CD4-positive, alpha-beta memory T cell (primary cell): ENCODE measurements at places on chromosomes 11 and 22. TPM values are rescaled to one million over a fixed set of nuclear protein-coding genes. Genes with fewer than 3 reads are reported as not detected.

- no peak overlapping the region for H3K27ac ChIP-seq
- no peak for DNase-seq
- no peak overlapping the region for H3K4me3 ChIP-seq
- no peaks in the 10 kb centered on the region for H3K4me1 ChIP-seq
- no peaks in the 10 kb centered on the region for H3K27me3 ChIP-seq
Measured at GRCh38 chr11:102279641-102280170, 37.6 kb upstream of the BIRC3 start.

DNA sequence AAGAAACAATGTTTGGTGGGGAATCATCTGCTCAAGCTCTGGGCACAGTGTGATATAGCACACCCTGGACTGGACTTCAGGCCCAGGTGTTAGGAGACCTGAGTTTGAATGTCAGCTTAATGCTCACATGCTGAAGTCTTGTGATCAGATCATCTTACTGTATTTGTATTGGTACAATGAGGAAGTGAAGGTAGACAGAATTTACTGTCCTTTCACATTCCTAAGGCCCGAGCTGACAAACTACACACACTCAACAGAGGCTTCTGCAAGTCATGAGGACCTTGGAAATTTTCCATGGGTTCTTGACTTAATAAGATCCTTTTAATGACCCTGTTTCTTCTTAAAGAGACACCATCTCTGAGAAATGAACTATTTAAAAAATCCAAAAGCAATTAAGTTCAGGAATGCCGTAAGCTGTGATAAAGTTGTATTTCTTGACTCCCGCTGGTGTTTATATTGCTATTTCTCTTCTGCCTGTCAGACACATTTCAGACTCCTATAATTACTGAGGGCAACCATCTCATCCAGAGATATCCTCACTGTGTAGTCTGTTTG, 802.0 kb downstream of the DLG2 start:
- no peaks in the 10 kb centered on the region for H3K27me3 ChIP-seq
- H3K4me3 ChIP-seq = no peak overlapping the region
- DNase-seq = no peak
- no peaks in the 10 kb centered on the region for H3K4me1 ChIP-seq
- no peaks in the 10 kb centered on the region for H3K36me3 ChIP-seq
- no peak overlapping the region for H3K27ac ChIP-seq

DNA sequence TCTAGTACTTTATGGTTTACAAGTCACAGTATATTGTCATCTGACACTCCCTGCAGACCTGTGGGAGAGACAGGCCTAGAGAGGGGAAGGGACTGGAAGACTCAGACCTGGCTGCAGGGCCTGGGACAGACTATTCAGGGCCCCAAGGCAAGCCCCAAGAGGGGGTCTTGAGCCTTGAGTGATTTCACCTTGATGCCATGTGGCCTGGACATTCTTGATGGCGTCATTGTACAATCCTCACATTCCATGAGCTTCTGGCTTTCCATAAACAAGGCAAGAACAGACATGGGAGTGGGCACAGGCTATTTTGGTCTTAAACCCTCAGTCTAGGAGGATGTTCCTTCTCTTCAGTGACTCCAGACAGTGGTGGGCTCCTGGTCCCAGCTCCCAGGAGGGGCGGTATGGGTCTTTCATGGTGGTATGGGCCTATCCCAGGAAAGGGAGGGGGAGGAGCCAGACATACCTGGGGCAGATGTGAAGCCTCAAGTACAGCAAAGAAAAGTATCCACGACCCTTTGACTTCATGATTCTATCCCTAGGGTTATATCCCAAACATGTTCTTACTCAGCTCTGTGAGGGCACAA, 1.8 kb upstream of the TBC1D10A start:
- no peak for DNase-seq
- peaks cover 35% of the 10 kb centered on the region for H3K4me1 ChIP-seq
- no peak overlapping the region for H3K4me3 ChIP-seq
- peaks cover 21% of the 10 kb centered on the region for H3K36me3 ChIP-seq
- H3K27ac ChIP-seq = no peak overlapping the region
- no peaks in the 10 kb centered on the region for H3K27me3 ChIP-seq

- H3K27me3 ChIP-seq = no peaks in the 10 kb centered on the region
- H3K27ac ChIP-seq = no peak overlapping the region
- no peaks in the 10 kb centered on the region for H3K36me3 ChIP-seq
Measured at GRCh38 chr22:49305214-49305965, 522.3 kb downstream of the BRD1 start.

The FBLN1 gene
- not detected for total RNA-seq

The HOATZ gene
- not detected for total RNA-seq

The SLC1A2 gene
- total RNA-seq = 0.09 TPM

The KDELR3 gene
- total RNA-seq = not detected

GRCh38 chr11:45685964-45686537, 20.6 kb upstream of the CHST1 start:
- peaks cover 6% of the 10 kb centered on the region for H3K27me3 ChIP-seq
- DNase-seq = no peak
- no peaks in the 10 kb centered on the region for H3K4me1 ChIP-seq
- no peak overlapping the region for H3K4me3 ChIP-seq

DNA sequence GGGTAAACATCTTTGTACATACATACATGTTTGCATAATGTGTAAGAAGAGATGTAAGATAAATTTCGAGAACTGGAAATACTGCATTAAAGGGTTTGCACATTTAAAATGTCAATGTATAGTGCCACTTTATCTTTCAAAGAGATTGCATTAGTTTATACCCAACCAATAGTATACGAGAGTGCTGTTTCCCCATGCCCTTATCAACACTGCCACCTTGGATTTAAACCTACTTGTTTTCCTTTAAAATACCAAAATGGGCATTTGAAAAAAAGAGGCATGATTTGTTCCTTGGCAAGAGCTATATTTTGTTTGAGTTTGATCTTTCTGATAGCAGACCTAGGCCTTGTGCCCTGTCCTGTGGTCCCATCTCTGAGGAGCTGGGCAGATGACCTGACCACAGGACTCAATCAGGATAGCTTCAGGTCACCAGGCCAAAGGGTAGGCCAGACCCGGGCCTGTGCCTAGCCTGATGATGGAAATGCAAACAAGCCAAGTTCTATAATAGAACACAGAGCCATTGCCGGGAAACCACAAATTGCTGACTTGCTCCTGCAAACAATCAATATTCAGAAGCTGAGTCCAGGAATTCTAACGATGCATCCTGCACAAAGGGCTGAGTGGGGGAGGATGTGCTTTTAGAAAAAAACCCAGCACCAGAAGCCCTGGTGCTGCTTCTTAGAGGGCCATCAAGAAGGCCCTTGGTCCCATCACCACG, 16.9 kb upstream of the ALG8 start:
- H3K36me3 ChIP-seq = no peaks in the 10 kb centered on the region
- no peaks in the 10 kb centered on the region for H3K27me3 ChIP-seq
- H3K4me3 ChIP-seq = no peak overlapping the region
- DNase-seq = no peak
- H3K27ac ChIP-seq = no peak overlapping the region

The CELSR1 gene
- 1.1 TPM for total RNA-seq

- no peak overlapping the region for H3K4me3 ChIP-seq
- H3K36me3 ChIP-seq = no peaks in the 10 kb centered on the region
- DNase-seq = no peak
- H3K27ac ChIP-seq = no peak overlapping the region
Measured at GRCh38 chr11:111823131-111823530, 48.2 kb downstream of the ALG9 start.

- no peak for DNase-seq
- H3K4me1 ChIP-seq = no peaks in the 10 kb centered on the region
- no peak overlapping the region for H3K4me3 ChIP-seq
- no peak overlapping the region for H3K27ac ChIP-seq
- H3K27me3 ChIP-seq = no peaks in the 10 kb centered on the region
- H3K36me3 ChIP-seq = no peaks in the 10 kb centered on the region
Measured at GRCh38 chr11:125251956-125252355, 87.4 kb downstream of the PKNOX2 start.

- no peak for DNase-seq
- no peaks in the 10 kb centered on the region for H3K27me3 ChIP-seq
- H3K4me3 ChIP-seq = no peak overlapping the region
- no peaks in the 10 kb centered on the region for H3K36me3 ChIP-seq
Measured at GRCh38 chr11:37323843-37324242, 725.8 kb upstream of the RAG2 start.

The CDKN1C gene
- total RNA-seq = 6.1 TPM

The ANO3 gene
- total RNA-seq = not detected

GRCh38 chr11:47620836-47621378, 21.5 kb downstream of the MTCH2 start:
- DNase-seq = no peak
- H3K4me3 ChIP-seq = no peak overlapping the region
- H3K36me3 ChIP-seq = peaks cover 39% of the 10 kb centered on the region
- no peaks in the 10 kb centered on the region for H3K27me3 ChIP-seq

GRCh38 chr22:33401291-33401690, 343.1 kb upstream of the SYN3 start:
- H3K27ac ChIP-seq = no peak overlapping the region
- no peaks in the 10 kb centered on the region for H3K4me1 ChIP-seq
- H3K36me3 ChIP-seq = no peaks in the 10 kb centered on the region
- DNase-seq = no peak
- H3K27me3 ChIP-seq = no peaks in the 10 kb centered on the region
- no peak overlapping the region for H3K4me3 ChIP-seq

- H3K27ac ChIP-seq = no peak overlapping the region
- no peaks in the 10 kb centered on the region for H3K27me3 ChIP-seq
- no peaks in the 10 kb centered on the region for H3K4me1 ChIP-seq
- H3K36me3 ChIP-seq = no peaks in the 10 kb centered on the region
Measured at GRCh38 chr11:106925245-106925644, 93.0 kb downstream of the GUCY1A2 start.

GRCh38 chr11:122717264-122717867, 61.8 kb downstream of the UBASH3B start:
- H3K36me3 ChIP-seq = no peaks in the 10 kb centered on the region
- H3K4me3 ChIP-seq = no peak overlapping the region
- no peak overlapping the region for H3K27ac ChIP-seq

The USH1C gene
- total RNA-seq = not detected

DNA sequence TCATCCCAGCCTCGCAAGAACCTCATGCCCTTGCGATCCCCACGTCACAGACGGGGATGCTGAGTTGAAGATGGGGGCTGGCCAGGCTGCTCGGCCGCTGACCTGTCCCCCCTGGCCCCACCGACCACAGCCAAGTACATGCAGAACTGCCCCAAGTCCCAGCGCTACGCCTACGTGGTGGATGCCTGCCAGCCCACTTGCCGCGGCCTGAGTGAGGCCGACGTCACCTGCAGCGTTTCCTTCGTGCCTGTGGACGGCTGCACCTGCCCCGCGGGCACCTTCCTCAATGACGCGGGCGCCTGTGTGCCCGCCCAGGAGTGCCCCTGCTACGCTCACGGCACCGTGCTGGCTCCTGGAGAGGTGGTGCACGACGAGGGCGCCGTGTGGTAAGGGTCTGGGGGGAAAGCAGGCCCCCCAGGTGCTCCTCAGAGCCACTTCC, 10.0 kb downstream of the MUC5B start:
- H3K36me3 ChIP-seq = no peaks in the 10 kb centered on the region
- H3K27ac ChIP-seq = no peak overlapping the region
- no peaks in the 10 kb centered on the region for H3K4me1 ChIP-seq
- H3K27me3 ChIP-seq = no peaks in the 10 kb centered on the region

DNA sequence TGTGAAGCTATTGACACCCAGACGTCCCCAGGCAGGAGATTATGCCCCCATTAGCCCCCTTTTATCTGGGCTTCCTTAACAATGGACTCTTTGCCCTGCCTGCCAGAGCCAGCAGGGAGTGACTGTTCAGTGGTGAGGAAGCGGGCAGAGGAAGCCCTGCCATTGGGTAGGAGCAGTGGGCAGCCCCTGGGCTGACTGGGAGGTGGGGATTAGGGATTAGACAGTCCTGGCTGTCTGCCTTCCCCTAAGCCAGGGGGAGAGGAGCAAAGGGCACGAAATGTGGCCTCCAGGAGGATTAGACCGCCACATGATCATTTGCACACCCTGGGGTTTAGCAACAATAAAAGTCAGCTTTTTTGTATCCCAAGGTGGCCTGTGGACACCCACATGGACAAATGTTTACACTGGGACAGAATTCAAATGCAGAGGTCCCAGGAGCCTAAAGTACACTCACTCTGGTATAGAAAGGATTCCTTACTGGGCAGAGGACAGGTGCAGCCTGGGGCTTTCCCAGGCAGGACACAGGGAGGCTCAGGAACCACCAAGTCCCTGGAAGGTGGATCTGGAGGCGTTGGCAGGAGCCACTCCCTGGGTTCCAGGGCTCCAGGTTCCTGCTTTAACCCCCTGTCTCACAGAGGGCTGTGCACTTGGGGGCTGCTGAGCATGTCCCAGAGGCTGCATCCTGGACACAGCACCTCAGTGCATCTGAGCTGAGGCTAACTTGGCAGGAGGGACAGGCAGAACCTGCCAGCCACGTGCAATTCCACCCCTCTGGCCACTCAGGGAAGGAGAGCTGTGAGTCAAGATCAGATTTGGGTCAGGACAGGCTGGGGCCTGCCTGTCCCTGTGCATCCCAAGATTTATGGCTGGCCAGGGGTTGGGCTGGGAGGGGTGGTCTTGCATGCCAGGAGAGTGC, 2.1 kb downstream of the PNPLA3 start:
- H3K27me3 ChIP-seq = peaks cover 11% of the 10 kb centered on the region
- no peaks in the 10 kb centered on the region for H3K36me3 ChIP-seq
- H3K4me1 ChIP-seq = no peaks in the 10 kb centered on the region
- no peak overlapping the region for H3K4me3 ChIP-seq

The ARHGAP20 gene
- 0.17 TPM for total RNA-seq

DNA sequence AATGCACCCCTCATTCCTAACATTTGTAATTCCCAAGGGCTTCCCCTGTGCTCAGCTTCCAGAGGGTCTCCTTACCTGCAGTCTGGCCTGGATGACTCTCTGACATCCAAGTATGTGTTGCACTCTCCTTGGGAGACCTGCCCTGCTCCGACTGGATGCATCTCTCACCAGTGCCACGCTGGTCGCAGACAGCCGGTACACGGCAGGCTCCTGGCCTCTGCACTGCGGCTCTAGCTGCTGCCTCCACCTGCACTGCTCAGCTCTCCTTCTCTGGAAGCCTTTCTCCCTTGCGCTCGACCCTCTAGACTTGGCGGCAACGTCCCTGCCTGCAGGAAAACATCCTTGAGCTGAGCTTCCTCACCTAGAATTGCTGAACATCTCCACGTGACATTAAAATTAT, 685.9 kb downstream of the BRD1 start:
- no peak overlapping the region for H3K27ac ChIP-seq
- H3K27me3 ChIP-seq = no peaks in the 10 kb centered on the region
- no peak overlapping the region for H3K4me3 ChIP-seq
- no peaks in the 10 kb centered on the region for H3K36me3 ChIP-seq
- H3K4me1 ChIP-seq = no peaks in the 10 kb centered on the region

The DBX1 gene
- total RNA-seq = not detected

DNA sequence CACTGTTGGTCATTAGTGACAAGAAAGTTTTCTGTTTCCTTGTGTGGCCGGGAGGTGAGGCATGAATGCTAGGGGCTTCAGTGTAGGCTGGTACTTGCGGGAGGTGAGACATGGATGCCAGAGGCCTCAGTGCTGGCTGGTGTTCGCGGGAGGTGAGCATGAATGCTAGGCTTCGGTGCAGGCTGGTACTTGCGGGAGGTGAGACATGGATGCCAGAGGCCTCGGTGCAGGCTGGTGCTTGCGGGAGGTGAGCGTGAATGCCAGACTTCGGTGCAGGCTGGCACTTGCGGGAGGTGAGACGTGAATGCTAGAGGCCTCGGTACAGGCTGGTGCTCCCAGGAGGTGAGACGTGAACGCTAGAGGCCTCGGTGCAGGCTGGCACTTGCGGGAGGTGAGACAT, 48.4 kb downstream of the ANO1 start:
- no peak overlapping the region for H3K4me3 ChIP-seq
- no peak overlapping the region for H3K27ac ChIP-seq
- H3K36me3 ChIP-seq = no peaks in the 10 kb centered on the region
